Spinal cord (tissue), 10 donors: ENCODE measurements at places on chromosomes 5 and 9.

GRCh38 chr5:36655161-36655560, 48.8 kb downstream of the SLC1A3 start:
- DNase-seq, result peak; percentile 34

DNA sequence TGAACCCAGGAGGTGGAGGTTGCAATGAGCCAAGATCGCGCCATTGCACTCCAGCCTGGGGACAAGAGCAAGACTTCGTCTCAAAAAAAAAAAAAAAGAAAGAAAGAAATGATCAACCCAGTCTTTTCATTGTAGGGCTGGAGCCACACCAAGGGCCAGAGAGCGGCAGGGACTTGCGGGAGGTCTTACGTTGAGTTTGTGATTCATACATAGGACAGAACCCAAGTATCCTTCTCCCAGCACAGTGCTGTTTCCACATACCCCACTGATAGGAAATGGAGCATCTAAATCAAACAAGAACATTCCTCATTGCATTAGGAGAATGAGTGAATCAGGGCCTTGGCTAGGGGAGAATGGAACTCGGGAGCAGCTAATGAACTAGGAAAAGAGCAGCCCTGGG, 3.5 kb upstream of the TNIP1 start:
- DNase-seq, result no peak

DNA sequence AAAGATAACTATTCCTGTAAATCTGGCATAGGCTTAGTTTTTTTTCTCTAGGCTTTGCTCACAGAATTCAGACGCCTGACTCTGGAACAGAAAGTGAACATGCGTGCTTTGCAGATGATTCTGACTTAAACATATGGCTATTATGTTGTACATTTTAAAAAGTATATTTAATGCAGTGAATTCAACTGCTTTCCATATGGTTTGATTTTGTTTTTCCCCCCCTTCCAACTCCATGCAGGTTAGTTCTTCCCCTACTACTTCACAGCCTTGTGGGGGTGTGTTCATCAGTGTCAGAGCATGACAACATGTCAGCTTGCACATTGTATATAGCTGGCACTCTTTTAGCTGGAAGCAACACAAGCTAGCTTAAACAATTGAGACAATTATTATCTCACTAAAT, 226.8 kb downstream of the TMEM167A start:
- peak; percentile 87 for DNase-seq

GRCh38 chr9:68500457-68501381, 40.0 kb downstream of the TMEM252 start:
- DNase-seq, result no peak

DNA sequence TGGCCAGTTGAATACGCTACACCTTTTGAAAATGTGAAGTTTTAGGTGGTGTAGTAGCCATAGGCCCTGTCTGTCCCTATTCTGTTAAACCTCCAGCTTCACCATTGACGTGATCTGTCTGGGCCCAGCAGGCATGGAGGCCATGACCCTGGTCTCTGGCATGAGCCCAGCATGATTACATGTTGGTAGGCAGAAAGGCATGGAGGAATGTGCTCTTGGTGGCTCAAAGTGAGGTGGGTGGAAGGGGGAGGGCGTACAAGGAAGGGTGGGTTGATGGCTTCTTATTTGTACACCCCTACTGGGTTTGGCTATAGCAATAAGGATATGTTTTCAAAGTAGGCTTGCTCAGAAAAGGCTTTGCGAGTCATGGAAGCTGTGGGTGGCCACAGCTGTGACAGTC, 23.7 kb downstream of the RALGPS1 start:
- DNase-seq, result no peak

DNA sequence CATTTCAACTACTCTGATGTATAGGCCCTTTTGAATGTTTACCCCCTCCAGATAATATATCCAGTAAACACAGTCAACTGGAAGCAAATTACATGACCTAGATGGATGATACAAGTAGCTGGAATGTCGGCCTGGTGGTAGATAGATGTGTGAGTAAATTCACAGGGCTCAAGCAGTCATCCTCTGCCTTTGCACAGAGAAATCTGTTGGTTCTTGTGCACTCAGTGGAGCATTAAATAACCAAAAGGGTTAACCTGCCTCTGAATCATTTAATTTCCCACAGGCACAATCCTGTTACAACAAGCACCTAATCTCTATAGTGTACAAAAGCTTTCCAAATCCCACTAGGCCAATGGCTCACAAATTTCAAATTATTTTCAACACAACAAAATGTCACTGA, 668.3 kb downstream of the DNAH5 start:
- DNase-seq, result peak; percentile 64

DNA sequence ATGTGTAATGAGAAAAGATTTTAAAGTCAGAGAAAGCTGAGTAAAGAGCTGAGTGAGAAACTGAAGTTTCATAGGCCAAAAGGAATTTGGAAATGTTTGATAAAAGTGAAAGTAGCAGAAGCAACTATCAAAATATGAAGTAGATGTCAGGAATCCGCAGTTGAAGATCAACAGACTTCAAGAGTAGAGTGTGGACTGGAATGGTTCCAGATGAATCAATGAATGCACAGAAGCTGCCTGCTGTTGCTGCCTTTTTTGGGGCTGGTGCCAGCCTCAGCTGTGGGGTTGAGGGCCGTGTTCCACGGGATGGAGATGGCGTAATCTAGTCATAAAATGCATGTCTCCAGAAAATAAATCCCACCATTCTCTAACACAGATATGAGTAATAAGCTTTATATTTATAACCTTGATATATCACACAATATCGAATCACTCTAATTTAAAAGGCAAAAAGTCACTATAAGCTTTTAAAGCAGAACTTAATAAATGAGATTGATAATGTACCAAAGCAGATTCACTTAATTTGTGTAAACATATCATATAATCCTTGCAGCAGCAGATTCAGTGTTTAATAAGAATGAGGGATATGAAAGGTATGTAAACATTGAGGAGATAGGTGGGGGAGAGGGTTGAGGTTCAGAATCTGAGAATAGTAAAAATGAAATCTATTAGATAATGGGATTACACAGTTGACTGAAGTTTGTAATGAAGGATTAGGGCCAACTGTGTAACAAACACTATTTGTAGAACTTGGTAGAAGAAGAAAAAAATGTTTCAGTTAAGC, 652.3 kb upstream of the FTMT start:
- DNase-seq, result no peak

- no peak for DNase-seq
Measured at GRCh38 chr5:31229266-31229665, 35.8 kb downstream of the CDH6 start.

DNA sequence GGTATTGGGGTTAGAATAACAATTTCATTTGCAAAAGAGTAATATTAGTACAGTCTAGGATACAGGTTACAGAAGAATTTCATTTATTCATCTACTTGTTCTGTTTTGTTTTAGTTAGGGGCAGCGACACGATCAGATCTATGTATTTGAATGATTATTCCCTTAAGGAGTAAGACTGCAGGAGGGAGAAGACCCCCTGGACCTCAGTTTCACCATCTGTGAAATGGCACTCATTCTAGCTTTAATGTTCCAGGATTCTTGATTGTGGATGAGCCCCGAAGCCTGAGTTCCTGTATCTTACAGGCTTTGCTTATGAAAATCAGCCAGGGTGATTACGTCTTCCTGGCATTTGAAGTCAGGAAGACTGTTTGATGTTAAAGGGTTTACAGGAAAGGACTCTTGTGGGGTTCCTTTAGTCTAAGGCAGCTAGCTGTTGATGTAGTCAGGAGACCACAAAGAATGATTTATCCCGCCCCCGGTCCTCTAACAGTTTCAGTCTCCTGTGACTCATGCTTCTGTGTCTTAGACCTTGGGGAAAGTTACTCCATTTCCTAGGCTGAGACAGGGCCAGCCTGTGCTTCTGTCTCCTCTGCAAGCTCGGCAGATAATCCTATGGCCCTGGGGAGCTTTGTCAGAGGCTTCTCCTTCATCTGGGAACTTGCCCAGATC, 11.5 kb downstream of the SMIM3 start:
- DNase-seq, result no peak

GRCh38 chr9:78044189-78044588, 12.6 kb upstream of the GNAQ start:
- DNase-seq, result no peak

DNA sequence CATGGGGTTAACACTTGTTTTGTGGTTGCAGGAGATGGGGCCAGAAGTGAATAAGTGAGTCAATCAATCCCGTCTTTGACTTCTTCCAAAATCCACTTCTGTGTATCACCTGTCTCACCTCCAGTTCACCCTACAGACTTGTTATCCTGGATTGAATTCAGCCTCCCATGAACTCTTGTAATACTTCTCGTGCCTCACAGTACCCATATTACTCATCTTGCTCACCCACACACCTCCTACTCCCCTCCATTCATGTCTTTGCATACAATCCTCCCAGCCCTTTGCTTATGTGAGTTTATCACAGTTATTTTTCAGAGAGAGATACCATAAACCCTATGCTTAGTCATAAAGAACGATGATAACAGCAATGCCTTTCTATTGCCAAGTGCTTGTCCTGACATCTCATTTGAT, 52.9 kb upstream of the PAPPA start:
- DNase-seq, result no peak

DNA sequence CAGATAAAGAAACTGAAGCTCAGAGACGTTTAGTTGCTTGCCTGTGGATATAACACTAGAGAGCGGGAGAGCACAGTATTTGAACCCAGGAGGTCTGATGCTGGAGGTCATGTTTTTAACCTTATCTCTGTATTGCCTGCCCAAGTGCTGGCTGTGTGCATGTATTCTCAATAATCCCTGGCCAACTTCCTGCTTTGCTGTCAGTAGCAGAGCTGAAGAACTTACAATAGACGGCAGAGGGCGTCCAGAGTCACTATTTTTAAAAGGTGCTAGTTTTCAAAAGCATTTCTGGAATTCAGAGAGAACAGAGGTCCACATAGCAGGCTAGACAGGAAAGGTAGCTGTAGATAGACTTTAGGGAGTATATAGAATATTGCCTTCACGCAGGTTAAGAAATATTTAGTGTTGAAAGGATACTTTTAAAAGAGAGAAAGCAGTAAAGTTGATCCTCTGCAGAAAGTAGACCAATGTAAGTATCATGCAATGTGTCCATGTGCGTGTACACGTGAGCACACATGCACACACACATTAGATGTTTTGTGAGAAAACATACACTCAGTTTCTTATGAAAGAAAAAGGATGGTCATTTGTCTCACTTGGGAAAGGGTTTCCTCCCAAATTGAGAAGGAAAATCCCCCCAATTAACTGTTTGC, 46.3 kb downstream of the PTCD2 start:
- DNase-seq, result no peak

DNA sequence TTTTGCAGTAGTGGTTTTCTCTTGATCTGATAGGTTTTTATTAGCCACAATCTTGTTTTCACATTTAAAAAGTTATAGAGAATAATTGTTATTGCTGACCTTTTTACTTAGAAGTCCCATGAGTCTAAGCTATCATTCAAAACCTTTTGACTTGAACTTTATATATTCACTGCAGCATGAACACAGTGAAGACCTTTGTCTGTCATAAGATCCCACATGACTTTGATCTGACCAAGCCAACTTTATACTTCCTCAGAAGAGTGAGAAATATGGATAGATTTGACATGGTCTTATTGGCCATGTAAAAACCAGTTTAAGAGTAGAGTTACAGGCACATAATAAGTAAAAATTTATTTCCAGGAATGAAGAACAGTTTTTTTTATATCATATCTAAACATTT, 34.1 kb downstream of the RAD1 start:
- DNase-seq, result no peak

DNA sequence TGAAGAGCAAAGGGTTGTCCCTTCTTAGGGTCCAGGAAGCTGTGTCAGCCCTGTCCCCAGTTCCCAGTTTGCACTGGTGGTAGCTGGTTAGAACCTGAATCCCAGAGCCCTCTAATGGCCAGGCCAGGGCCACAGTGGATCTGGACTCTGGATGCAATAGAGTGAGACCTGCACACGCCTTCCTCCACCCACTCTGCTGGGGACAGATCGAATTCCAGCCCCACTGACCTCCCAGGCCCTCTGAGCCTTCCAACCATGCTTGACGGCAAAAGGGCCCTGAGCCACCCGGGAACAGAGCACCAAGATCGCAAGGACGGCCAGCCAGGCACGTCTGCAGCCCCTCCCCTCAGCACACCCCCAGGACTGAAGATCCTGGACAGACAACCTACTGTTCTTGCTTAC, 23.7 kb downstream of the NAIF1 start:
- no peak for DNase-seq

DNA sequence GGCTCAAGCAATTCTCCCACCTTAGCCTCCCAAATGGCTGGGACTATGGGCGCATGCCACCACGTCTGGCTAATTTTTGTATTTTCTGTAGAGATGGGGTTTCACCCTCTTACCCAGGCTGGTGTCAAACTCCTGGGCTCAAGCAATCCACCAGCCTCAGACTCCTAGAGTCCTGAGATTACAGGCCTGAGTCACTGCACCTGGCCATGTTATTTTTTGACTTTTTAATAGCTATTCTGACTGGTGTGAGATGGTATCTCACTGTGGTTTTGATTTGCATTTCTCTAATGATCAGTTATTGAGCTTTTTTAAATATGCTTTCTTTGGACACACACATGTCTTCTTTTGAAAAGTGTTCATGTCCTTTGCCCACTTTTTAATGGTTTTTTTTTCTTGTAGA, 38.2 kb downstream of the FBXW2 start:
- DNase-seq, result no peak

DNA sequence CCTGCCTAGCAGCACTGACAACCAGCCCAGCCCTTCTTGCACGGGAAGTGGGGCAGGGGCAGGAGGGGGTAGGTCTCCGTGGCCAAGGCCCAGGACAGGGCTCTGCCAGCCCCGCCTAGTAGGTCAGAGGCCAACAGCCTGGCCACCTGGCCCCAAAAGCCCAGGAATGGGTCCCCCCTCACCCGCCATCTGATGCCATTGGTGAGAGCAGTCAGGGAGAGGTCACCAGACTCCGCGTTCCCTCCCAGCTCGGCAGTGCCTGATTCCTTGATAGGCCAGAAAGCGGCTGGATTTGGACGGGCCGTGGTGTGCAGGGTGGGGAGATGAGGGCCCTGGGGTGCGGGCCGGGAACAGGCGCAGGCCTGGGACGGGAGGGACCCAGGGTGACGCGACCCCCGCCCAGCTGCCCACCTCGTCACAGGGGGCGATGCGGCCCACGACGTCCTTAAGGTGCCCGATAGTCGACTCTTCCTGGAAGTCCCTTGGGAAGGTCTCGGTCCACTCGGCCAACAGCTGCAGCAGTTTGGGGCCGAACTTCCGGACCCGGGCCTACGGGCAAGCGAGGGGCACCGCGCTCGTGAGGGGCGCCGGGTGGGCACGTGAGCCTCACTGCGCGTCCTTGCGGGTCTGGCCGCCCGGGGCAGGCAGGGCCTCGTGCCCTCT, 64.5 kb upstream of the RNF130 start:
- DNase-seq, result no peak

DNA sequence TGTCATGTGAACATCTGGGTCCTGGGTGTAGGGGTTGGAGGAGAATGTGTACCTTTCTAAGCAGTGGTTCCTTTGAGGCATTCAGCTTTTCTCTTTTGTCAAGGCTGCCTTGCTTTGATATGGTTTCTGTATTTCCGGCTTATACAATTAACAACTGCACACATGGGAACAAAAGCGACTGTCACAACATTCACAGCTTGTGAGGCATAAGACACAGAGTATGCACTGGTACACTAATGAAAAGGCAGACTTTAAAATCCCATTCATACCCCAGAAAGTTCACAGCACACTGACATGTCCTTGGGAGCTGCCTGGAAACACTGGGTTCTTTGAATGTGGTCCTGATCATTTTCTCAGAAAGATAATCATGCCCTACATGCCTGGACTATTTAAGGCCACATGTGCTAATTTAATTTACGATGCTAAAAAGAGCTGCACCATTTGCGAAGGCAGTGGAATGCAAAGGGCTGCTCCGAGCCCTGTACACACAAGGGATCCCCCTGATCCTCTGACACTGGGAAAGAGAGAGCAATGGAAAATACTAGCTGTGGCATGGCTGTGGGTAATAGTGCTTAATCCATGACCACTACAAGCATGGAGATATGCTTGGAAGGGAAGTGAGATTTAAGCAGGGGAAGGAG, 131.8 kb downstream of the EFNA5 start:
- DNase-seq, result no peak
